Stimulated activated CD8-positive, alpha-beta memory T cell treated with anti-CD3 and anti-CD28 coated beads, Interleukin-4, amount 100 ng/mL, for 1 hour (primary cell): ENCODE measurements at places on chromosomes 7 and 10.

GRCh38 chr7:55570218-55570873 lies 2.0 kb downstream of the VOPP1 start:
- no peak for DNase-seq

DNA sequence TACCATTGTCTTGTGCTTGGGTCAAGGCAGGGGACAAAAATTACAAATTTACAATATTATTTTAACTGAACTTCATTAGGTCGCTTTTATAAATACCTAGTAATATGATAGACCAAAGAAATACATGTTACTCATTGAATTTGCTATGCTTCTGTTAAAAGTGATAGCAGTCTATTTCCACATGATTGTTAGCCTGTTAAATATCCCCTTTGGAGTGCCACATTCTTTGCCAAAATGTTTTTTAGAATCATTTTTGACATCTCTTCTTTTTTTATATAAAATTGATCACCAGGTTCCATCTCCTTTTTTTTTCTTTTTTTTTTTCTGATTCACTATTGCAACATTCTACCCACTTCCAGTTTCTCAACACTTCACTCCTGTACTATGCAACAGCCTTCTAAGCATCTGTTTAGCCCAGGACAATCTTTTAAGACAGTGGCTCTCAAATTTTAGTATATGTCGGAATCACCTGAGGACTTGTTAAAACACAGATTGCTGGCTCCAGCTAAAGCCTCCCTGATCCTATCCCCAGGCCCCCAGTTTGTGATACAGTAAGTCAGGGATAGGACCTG lies 16.4 kb upstream of the NDUFA5 start:
- no peak for DNase-seq

DNA sequence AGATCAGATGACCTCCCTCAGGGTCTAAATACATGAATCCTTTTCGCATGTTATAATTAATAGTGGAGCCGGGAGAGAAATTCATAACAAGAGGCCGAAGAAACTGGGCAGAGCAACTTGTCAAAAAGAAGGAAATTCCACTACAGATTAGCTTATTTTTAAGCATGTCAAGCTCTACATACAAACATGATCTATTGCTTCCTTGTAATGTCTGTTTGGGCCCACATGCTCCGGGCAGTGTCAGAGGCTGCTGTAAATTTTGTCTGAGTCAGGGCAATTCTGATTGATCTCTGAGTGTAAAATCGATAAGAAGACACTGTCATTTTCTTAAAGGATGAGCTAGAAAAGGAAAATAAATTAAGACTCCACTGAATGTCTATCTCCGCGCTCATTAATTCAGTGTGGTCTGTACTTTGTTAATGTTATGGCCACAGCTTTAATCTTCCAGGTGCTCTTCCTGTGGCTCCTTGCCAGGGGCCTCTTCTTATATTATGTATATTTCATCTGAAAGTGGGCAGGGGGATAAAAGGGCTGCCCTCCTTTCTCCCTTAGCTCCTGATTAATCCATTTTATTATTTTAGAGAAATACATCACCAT lies 194.1 kb upstream of the SP8 start:
- DNase-seq = no peak

DNA sequence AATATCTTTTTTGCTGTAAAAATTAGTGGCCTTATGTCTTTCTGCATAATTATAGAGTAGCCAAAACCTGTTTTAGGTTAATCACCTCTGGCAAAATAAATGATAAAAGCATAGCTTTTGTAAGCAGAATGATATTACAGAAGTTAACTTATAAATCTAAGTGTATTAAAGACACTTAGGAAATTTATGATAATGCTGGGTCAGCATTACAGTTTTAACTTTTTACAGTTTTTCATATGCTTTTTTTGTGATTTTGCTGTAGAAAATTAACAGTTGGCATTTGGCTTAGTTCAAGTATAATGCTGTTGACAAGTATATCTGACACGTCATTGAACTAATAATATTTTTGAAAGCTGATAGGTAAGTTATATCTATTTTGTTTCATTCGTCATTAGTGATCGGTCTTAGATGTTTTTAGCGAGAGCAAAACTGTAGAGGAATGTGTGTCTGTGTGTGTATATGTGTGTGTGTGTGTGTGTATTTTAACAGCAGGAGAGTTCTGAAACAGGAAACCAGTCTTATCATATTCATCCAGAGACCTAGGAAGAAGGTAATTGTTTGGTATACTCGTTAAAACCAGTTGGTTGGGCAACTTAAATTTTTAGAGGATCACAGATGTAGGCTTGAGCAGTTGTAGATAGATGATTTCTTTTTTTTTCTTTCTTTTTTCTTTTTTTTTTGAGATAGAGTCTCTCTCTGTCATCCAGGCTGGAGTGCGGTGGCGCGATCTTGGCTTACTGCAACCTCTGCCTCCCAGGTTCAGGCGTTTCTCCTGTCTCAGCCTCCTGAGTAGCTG lies 15.4 kb downstream of the PTEN start:
- no peak for DNase-seq

DNA sequence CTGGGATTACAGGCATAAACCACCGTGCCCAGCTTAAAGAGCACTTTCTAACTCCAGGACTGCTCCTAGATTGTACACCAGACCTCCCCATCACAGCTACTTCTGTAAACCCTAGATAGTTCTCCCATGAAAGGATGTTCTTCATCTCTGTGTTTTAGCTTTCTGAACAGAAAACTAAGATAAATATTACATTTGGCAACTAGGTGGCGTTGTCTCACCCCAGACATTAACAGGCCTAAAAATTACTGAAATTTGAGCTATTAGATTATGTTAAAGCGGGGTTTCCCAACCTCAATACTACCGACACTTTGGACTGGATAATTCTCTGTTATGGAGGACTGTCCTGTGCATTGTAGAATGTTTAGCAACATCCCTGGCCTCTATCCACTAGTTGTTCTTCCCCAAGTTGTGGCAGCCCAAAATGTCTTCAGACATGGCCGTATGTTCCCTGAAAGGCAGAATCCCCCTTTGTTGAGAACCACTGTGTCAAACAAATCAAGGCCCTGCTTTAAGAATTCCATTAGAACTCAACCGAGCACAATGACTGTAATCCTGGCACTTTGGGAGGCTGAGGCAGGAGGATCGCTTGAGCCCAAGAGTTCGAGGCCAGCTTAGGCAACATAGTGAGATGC lies 19.1 kb downstream of the ATOH7 start:
- no peak for DNase-seq

GRCh38 chr7:2104716-2105115 lies 128.0 kb downstream of the MAD1L1 start:
- DNase-seq = no peak

- no peak for DNase-seq
Observed at GRCh38 chr7:130883928-130884327, 149.9 kb upstream of the KLF14 start.

- DNase-seq = no peak
Observed at GRCh38 chr10:13989616-13990015, 341.1 kb downstream of the FRMD4A start.

DNA sequence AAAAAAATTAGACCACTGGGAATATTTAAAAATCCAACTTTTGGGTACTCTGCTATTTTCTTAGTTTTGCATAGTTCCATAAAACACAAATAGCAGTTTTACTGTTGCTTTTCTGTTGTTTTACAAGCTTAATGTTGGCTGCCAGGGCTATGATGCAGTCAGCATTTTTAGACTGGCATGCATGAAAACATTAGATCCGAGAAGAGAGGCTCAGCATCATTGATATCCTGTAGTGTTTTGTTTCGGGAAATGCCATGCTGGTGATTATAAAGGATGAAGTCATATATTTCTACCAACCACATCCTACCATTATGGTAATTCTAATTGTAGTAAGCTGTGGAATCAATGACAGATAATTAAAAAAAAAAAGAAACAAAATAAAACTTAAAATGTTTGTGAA lies 104.6 kb downstream of the MBL2 start:
- no peak for DNase-seq

DNA sequence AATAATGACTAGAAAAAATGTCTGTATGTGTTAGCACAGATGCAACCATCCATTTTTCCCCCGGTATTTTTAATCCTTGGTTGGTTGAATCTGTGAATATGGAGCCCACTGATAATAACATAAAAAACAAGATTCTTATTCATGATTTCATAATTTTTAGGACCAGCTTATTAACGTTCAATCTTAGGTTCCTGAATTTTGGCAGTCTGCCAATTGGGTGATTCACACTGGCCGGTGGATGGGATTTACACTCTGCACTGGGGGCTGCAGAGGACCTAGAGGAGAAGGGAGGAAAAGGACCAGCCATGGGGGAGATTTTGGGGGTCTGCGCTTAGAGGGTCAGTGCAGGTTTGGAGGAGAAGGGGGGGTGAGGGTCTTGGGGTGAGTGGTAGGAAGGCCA lies 327.9 kb downstream of the ACTR3B start:
- DNase-seq = no peak

DNA sequence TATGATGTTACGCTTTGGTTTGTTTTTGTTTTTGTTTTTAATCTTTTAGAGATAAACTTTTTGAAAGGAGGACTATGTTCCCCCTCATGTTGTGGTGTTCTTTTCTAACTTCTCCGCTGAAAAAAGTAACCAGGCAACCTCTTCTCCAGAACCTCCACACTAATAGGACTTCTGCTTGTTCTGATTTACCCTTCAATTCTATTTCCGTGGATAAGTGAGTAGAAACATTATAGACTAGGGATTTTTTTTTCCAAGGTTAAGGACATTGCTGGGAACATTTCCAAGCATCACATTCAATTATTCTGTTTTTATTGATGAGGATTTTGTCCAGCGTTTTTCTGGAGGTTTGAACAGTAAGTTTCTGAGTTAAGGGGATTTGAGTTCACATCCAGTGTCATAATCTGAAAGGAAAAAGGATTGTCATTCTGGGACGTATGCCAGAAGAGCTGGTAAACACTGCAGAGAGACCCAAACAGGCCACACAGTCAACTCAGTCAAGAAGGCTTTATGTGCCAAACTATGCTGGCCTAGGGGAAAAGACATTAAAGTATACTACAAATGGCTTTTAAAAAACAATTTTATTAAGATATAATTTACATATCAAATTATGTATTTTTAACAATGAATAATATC lies 28.3 kb upstream of the RALA start:
- no peak for DNase-seq

DNA sequence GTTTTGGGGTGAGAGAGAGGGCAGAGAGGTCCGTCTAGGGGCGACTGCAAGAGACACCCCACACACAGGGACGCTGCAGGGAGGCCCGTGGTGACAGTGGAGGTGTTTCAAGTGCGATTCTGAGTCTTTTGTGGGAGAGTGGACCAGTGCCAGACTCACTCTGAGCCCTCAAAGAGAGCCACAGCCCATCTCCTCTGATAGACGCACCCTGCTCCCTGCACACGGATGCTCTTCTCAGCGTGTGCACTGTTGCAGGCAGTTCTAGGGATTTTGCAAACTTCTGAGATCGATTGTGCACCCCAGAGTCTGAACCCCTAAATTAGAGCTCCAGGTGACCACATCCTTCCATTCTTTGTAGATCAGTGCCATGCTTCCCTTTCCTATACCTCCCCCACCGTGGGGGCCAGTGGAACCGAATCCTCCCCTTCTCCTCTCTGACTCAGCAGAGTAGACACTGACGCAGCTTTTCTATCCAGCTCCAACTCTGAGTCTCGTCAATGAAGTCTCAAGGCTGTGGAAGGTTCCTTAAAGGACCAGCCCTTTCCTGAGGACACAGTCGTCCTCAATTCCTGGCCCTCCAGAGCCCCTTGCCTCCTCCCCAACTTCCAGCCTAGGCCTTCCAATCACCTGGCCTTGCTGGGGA lies 83.8 kb downstream of the TMEM130 start:
- no peak for DNase-seq
